Suppressor macrophage (primary cell): ENCODE measurements at places on chromosomes 3 and 15.

GRCh38 chr3:119019767-119020518, 14.7 kb downstream of the IGSF11 start:
- no peak for DNase-seq

DNA sequence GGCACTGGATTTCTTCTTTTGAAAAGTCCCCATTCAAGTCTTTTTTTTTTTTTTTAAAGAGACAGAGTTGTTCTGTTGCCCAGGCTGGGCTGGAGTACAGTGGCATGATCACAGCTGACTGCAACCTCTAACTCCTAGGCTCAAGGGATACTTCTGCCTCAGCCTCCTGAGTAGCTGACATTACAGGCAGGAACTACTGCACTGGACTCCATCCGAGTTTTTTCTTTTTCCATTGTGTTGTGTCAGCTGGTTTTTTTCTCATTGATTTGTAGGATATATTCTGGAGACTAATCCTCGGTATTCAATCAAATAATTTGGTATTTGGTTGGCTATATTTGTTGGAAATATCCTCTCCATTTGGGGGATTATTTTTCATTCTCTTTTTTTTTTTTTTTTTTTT, 11.8 kb downstream of the POLR2M start:
- no peak for DNase-seq

GRCh38 chr3:114566162-114566755, 272.4 kb downstream of the TIGIT start:
- no peak for DNase-seq

- DNase-seq: no peak
These were observed 13.5 kb downstream of the OCA2 start for GRCh38 chr15:28085489-28086174.

GRCh38 chr3:133475245-133476010, 75.6 kb downstream of the BFSP2 start:
- DNase-seq: no peak

DNA sequence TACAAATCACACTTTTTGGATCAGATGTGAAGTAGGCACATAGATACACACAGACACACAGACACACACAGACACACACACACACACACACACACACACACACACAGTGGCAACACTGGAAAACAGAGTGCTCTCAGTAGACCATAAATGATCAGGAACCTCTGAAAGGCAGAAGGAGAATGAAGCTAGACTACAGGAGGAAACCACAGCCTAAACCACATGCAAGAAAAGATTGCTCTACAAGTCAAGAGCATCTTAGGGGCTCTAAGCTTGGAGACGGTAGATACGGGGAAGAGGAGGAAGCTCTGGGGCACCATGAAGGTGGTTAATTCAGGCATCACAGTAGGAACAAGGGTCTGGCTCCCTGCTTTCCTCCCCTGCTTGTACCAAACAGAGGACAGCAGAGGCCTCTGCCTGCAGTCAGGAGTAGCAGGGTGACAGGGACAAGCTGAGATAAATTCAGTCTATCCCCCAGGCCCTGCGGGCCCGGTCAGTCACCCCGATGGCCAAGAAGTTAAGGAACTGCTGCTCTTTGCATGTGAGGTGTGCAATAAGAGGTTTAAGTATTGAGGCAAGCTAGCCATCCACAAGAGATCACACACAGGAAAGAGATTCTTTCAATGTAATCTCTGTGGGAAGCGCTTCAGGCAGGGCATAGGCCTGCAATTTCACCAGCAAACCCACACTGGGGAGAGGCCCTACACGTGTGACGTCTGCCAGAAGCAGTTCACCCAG, 23.5 kb upstream of the ARPIN start:
- DNase-seq: no peak

DNA sequence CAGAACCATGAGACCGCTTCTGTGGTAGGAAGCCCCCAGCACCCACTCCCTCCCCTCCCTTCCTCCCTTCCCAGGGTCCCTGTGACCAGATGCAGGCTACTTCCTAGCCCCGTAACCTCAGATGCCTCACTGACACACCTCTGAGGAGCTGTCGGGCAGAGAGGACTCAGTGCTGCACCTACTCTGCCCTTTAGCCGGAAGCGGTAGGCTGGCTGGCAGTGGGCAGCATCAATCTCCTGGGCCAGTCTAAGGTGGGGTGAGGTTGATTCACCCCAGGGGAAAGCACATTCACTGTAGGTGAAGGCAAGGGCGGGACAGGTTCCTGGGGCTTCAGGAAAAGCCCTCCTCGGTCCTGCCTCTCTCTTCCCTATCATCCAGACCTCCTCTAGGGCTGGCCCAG, 19.1 kb downstream of the CSRNP1 start:
- no peak for DNase-seq

DNA sequence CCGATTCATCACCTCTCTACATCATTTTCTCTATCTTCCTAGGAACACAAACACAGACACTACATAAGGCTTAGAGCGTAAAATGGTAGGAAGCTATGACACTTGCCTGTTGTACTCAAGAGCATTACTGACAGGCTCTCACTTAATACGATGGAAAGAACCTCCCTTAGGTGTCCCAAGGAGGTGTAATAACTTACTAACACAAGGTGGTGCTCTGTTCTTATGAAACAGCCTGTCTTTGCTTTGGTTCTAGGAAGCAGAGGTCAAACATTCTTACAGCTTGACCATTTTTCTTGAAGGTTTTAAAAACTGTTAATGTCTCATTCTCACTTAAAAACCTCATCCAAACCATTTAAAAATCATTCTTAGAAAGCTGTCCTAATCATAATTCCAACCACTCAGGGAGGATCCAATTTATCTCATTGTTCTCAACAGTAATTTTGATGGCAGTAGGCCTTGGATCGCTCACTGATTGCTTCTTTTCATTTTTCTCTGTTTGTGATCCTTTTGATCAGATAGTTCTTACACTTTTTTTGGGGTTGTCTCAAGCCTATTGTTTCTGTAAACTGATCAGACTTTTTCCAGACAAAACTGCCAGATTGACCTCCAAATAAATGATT, 317.8 kb upstream of the AGTR1 start:
- DNase-seq: peak; percentile 13

DNA sequence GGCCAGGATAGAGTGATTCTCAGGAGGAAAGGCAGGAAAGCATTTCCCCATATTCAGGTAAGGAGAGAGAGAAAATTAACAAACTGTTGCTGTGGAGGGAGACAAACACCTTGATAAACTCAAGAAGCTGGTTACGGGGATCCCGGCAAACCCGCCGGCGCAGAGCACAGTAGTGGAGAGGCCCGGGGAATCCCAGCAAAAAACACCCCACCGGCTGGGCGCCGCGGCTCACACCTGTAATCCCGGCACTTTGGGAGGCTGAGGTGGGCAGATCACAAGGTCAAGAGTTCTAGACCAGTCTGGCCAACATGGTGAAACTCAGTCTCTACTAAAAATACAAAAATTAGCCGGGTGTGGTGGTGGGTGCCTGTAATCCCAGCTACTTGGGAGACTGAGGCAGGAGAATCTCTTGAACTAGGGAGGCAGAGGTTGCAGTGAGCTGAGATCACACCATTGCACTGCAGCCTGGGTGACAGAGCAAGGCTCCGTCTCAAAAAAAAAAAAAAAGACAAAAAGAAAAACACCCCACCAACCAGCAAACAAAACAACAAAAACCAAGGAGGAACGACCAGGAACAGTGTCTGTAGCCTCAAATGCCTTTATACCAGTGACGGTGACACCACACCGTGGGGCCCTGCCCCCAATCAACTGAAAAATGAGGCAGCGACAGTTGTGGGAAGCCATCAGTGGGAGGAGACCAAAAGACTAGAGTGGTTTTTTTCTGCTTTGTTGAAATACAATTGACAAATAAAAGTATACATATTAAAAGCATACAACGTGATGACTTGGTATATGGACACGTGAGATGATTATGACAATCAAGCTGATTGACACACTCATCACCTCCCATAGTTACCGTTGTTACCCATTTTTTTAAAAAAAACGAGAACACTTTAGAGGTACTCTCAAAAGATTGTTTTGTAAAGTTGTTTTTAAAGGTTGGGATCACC, 40.2 kb upstream of the IDH2 start:
- peak; percentile 55 for DNase-seq

DNA sequence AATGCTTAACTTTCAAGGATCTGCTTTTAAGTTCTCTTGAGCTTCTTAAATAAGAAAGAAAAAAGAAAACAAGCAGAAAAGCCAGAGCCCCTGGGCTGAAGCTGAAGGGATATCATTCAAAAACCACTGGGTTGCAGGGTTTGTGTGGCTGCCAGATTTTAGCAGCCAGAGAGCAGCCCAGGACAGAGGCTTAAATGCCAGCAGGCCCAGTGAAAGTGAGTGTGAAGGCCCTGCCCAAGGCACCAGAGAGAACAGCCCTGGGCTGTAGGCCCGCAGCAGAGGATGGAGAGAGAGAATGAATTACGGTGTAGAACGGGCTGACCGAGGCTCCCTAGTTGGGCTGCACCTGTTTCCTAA, 106.3 kb upstream of the BOC start:
- no peak for DNase-seq

DNA sequence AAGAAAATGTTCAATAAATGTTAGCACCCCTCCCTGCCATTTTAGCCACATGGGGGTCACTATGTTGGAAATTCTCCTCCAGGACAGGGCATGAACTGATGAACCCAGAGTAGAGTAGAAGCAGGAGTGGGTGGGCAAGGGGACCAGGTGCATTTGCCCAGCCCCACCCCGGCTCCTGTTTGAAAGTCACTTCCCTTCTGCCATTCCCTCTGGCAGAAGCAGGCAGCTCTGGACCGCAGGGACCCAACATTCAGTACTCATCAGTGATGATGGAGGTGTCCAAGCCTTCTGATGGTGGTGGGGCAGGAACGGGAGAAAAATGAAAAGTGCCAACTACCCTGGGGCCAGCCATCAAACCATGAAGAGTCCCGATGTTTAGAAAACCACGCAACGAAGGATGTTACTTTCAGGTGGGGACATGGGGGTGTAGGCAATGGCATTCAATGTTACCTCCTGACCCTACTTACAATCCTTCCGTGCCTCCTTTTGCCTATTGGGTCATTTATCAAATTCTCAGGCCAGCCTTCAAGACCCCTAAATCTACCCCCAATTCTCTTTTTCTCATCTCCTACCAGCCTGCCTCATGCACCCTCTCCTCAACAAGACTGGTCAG, 17.2 kb downstream of the UBAP1L start:
- DNase-seq: no peak

GRCh38 chr3:166243511-166243910, 406.3 kb upstream of the BCHE start:
- no peak for DNase-seq

GRCh38 chr3:126568776-126569342, 10.1 kb upstream of the C3orf22 start:
- no peak for DNase-seq

DNA sequence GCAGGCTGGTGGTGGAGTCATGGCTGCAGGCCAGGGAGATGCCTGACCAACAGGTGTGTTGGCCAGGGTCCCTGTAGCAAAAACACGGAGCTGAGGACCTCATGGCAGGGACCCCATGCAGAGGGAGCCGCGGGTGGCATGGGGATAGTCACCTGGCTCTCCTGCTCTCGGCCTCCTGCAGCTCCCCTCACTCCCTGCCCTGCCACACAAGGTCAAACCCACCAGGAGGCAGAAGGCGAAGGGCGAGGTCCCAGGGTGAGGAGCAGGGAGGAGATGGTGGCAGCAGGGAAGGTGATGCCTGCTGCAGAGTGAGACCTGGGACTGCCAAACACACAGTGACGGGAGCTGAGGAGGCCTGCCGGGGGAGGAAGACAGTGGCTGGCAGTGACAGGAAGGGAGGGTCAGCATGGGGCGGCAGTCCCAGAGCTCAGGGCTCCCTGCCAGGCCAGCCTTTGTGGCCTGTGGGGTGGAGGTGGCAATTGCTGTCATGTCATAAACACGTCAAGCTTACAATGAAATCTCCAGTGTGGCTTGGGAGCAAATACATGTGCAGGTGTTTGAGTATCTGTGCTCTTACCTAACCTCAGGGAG, 144.3 kb downstream of the TJP1 start:
- no peak for DNase-seq

DNA sequence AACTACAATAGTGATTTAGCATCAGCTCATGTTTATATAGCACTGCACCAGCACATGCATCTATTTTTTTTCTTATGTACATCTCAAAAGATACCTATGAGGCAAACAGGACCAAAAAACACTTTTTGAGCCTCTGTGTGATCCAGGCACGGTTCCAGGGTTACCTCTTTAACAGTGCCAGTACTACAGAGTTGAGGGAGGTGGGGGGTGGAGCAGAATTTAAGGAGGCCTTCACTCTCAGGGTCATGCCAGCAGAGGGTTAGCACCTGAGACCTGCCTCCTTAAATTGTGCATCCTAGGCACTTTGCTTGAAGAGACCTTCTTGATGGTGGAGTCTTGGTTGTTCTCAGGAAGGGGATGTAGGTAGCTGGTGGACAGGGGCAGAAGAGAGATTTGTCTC, 150.3 kb upstream of the TBL1XR1 start:
- DNase-seq: no peak

DNA sequence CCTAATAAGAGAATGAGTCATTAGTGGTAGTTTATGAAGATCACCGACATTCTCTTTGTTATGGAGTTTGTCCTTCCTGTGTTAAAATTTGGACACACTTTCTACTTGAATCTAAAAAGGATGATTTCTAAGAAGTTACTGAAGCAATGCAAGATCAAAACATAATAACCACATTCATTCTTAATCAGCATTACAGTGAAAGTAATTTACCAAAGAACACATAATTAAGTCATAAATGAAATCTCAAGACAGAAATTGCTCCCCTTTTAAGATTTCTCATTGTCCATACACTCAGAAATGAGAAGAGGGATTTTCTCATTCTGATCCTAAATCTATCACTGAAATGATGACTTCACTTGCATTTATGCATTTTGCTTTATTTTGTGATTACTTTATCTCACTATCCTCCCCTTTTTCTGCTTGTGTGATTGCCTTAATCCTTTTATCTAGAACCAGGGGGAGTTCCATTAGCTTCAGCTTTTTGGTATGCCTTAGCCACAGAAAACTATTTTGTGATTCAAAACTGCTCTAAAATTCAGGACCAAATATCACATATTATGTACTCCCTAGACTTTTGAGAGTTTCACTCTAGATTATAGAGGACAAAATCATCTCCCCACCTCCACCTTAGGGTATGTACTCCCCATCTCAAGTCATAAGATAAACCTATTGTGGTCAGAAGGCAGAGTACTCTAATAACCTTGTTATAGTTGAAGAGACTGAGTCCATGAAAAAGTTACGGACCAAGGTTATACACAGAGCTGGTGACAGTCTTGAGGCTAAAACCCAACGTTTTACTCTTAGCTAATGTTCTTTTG, 817.6 kb upstream of the CFAP20DC start:
- DNase-seq: no peak

- DNase-seq: no peak
These were observed 33.0 kb upstream of the UMPS start for GRCh38 chr3:124697302-124697701.

GRCh38 chr3:54966979-54967378, 39.1 kb upstream of the LRTM1 start:
- DNase-seq: no peak

- DNase-seq: no peak
These were observed 76.8 kb upstream of the ARL6 start for GRCh38 chr3:97687734-97688133.
